Mesothelial cell of epicardium (in vitro differentiated cells): ENCODE measurements at places on chromosomes 6 and 20. TPM values are rescaled to one million over a fixed set of nuclear protein-coding genes. Genes with fewer than 3 reads are reported as not detected.

Gene TRIM10
- not detected in 3 replicates for total RNA-seq

Gene MICB
- 0.31 TPM in 1 of 3 replicates, not detected in the others for total RNA-seq

Gene TNFAIP3
- 64.0 to 76.2 TPM (median 68.9 TPM) in 3 replicates for total RNA-seq

Gene MYB
- 1.6 to 2.4 TPM (median 2.0 TPM) in 3 replicates for total RNA-seq

Gene ORC3
- total RNA-seq, result 28.0 to 29.5 TPM (median 28.8 TPM) in 3 replicates

Gene OR2J3
- 0.07 to 0.16 TPM in 2 of 3 replicates, not detected in the other for total RNA-seq

Gene TUBE1
- total RNA-seq, result 19.0 to 20.7 TPM (median 19.6 TPM) in 3 replicates

Gene SSTR4
- total RNA-seq, result not detected in 3 replicates

Gene GPLD1
- total RNA-seq, result 4.2 to 4.8 TPM (median 4.7 TPM) in 3 replicates

Gene NEU1
- total RNA-seq, result 23.2 to 24.7 TPM (median 24.4 TPM) in 3 replicates

Gene CST7
- not detected in 3 replicates for total RNA-seq

Gene PAK5
- total RNA-seq, result 0.36 to 0.54 TPM (median 0.42 TPM) in 3 replicates

Gene GABRR1
- not detected in 3 replicates for total RNA-seq

Gene PM20D2
- 13.0 to 13.8 TPM (median 13.7 TPM) in 3 replicates for total RNA-seq

Gene EYS
- 0.52 to 0.69 TPM (median 0.60 TPM) in 3 replicates for total RNA-seq

Gene OTOR
- not detected in 3 replicates for total RNA-seq

Gene XKR7
- total RNA-seq, result 0.25 to 0.32 TPM (median 0.29 TPM) in 3 replicates

Gene DZANK1
- 5.3 to 8.2 TPM (median 7.2 TPM) in 3 replicates for total RNA-seq

Gene BTBD9
- total RNA-seq, result 20.5 to 24.1 TPM (median 23.0 TPM) in 3 replicates

Gene SLC35F1
- total RNA-seq, result 0.64 to 0.79 TPM (median 0.78 TPM) in 3 replicates

Gene BNIP5
- total RNA-seq, result 0.09 TPM in 1 of 3 replicates, not detected in the others

Gene PPP1R14C
- 0.16 to 0.38 TPM (median 0.27 TPM) in 3 replicates for total RNA-seq

Gene DUSP15
- total RNA-seq, result 8.4 to 10.4 TPM (median 8.5 TPM) in 3 replicates

Gene HSPA1L
- total RNA-seq, result 1.7 to 2.2 TPM (median 2.1 TPM) in 3 replicates

Gene CDC40
- 22.9 to 24.3 TPM (median 23.8 TPM) in 3 replicates for total RNA-seq

Gene SLC17A9
- 5.3 to 7.1 TPM (median 5.7 TPM) in 3 replicates for total RNA-seq

Gene RIMS4
- total RNA-seq, result 1.3 to 2.2 TPM (median 1.6 TPM) in 3 replicates

Gene PRDM1
- total RNA-seq, result 1.5 to 2.3 TPM (median 1.9 TPM) in 3 replicates

Gene MLIP
- total RNA-seq, result 0.27 to 1.0 TPM (median 0.78 TPM) in 3 replicates

Gene BMP7
- total RNA-seq, result 22.2 to 23.8 TPM (median 23.0 TPM) in 3 replicates

Gene ELOVL5
- total RNA-seq, result 109 to 113 TPM (median 110 TPM) in 3 replicates

Gene NOTCH4
- 2.3 to 2.6 TPM (median 2.5 TPM) in 3 replicates for total RNA-seq

Gene ZKSCAN3
- total RNA-seq, result 11.2 to 12.9 TPM (median 12.1 TPM) in 3 replicates

Gene CLPSL1
- 0.40 TPM in 1 of 3 replicates, not detected in the others for total RNA-seq

Gene WFDC12
- not detected in 3 replicates for total RNA-seq

Gene NKX2-4
- not detected in 3 replicates for total RNA-seq

Gene SLC17A3
- total RNA-seq, result not detected in 3 replicates

Gene GSTA2
- total RNA-seq, result not detected in 3 replicates

Gene LHFPL5
- total RNA-seq, result not detected in 3 replicates

Gene PROCR
- total RNA-seq, result 4.0 to 4.7 TPM (median 4.4 TPM) in 3 replicates

Gene SLC22A1
- total RNA-seq, result 1.8 to 2.4 TPM (median 2.0 TPM) in 3 replicates

Gene TMEM14A
- total RNA-seq, result 20.5 to 23.3 TPM (median 21.2 TPM) in 3 replicates

Gene TMC2
- 0.07 to 0.11 TPM (median 0.09 TPM) in 3 replicates for total RNA-seq

Gene MATN4
- 0.11 TPM in 1 of 3 replicates, not detected in the others for total RNA-seq

Gene GPR6
- total RNA-seq, result not detected in 3 replicates

Gene ADGRF1
- total RNA-seq, result 1.4 to 2.2 TPM (median 1.6 TPM) in 3 replicates

Gene EPPIN
- not detected in 3 replicates for total RNA-seq

Gene CGA
- total RNA-seq, result not detected in 3 replicates

Gene ANGPT4
- 0.31 to 0.35 TPM (median 0.34 TPM) in 3 replicates for total RNA-seq

Gene ADGRF5
- 0.16 to 0.32 TPM in 2 of 3 replicates, not detected in the other for total RNA-seq

Gene SYCP2L
- total RNA-seq, result 16.6 to 20.1 TPM (median 19.9 TPM) in 3 replicates

Gene IGF2R
- 107 to 112 TPM (median 111 TPM) in 3 replicates for total RNA-seq

Gene HS3ST5
- 0.16 to 0.49 TPM (median 0.27 TPM) in 3 replicates for total RNA-seq

Gene POLR1H
- total RNA-seq, result 31.1 to 32.7 TPM (median 31.4 TPM) in 3 replicates

Gene MCM9
- total RNA-seq, result 17.6 to 21.7 TPM (median 19.4 TPM) in 3 replicates
